Prostate gland (tissue), 2 donors: ENCODE measurements at places on chromosomes 5 and 9. TPM values are rescaled to one million over a fixed set of nuclear protein-coding genes. Genes with fewer than 3 reads are reported as not detected.
A peak's percentile ranks its signal among the peaks of the same experiment; 100 is the strongest.

MEGF10 gene
- 7.9 TPM for total RNA-seq

GFPT2 gene
- total RNA-seq: 14.0 TPM

DNA sequence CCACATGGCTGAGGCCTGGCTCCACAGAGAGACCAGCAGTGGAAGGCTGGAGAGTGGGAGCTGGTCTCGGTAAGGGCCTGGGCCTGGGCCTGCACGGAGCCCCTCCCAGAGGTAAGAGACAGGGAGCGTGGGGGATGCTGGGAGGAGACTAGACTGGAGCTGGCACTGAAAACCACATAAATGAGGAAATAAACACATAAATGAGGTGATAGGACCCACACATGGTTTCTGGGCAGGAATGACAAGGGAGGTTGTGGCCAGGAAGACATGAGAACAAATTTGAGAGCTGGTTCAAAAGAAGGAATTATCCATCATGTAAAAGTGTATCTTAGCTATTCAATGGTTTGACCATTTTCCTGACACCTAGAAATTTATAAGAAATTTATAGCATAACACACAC is 451.7 kb upstream of the DAP start:
- H3K4me1 ChIP-seq: no peaks in the 10 kb centered on the region
- no peaks in the 10 kb centered on the region for H3K27me3 ChIP-seq
- no peak overlapping the region for H3K27ac ChIP-seq
- H3K4me3 ChIP-seq: no peak overlapping the region

- peak; percentile 73 for DNase-seq
- H3K27ac ChIP-seq: peak overlapping the region; percentile 73
- no peak overlapping the region for H3K4me3 ChIP-seq
- no peaks in the 10 kb centered on the region for H3K27me3 ChIP-seq
Observed at GRCh38 chr5:178489271-178489976, 100.8 kb downstream of the COL23A1 start.

GRCh38 chr9:133803028-133803585 is 65.0 kb upstream of the SARDH start:
- no peak overlapping the region for H3K4me3 ChIP-seq
- DNase-seq: no peak
- H3K27ac ChIP-seq: no peak overlapping the region
- H3K27me3 ChIP-seq: no peaks in the 10 kb centered on the region
- no peaks in the 10 kb centered on the region for H3K36me3 ChIP-seq

- no peaks in the 10 kb centered on the region for H3K4me1 ChIP-seq
- H3K27me3 ChIP-seq: no peaks in the 10 kb centered on the region
- no peak for DNase-seq
- H3K27ac ChIP-seq: no peak overlapping the region
- H3K36me3 ChIP-seq: no peaks in the 10 kb centered on the region
Observed at GRCh38 chr5:72837524-72838096, 21.1 kb downstream of the TNPO1 start.

MIER3 gene
- 40.6 TPM for total RNA-seq

- DNase-seq: no peak
- H3K27ac ChIP-seq: no peak overlapping the region
- no peaks in the 10 kb centered on the region for H3K27me3 ChIP-seq
- no peak overlapping the region for H3K4me3 ChIP-seq
- H3K4me1 ChIP-seq: no peaks in the 10 kb centered on the region
Observed at GRCh38 chr9:124442379-124442778, 7.9 kb upstream of the ADGRD2 start.

DNA sequence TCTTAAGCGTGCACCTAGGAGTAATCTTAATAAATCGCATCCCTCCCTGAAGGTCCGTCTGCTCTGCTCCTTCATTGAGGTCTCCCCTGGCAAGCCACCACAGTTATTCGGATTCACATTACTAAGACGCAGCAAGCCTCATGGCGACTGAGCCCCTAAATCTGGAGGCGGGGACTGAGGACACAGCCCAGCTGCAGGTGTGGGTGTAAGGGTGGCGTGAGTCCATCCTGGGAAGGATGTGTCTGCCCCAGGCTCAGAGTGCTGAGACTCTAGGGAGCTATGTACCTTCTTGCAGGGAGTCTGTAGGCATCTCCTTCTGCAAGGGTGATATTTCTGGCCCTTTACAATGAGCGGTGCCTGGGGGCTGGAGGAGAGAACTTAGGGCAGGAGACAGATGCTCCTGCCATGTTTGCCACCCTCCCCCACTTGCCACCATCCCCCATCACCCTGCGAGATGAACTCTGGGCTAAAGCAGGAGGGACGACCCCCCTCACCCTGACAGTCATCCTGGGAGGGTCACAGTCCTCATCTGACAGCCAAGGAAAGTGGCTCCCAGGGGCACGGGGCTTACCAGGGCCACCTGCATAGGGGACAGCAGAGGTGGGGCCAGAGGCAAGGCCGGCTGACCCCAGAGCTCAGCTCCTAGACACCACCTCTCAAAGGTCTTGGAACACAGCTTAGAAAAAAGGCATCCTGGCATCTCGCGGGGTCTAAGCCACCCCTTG is 76.4 kb upstream of the FCN1 start:
- H3K36me3 ChIP-seq: no peaks in the 10 kb centered on the region
- H3K4me3 ChIP-seq: no peak overlapping the region
- no peaks in the 10 kb centered on the region for H3K4me1 ChIP-seq
- no peak overlapping the region for H3K27ac ChIP-seq
- H3K27me3 ChIP-seq: no peaks in the 10 kb centered on the region

TERT gene
- total RNA-seq: not detected

GRCh38 chr5:76715736-76716455 is at the start of gene F2R:
F2R (plus strand) TSS chr5:76716126; CDS start chr5:76716308, 182 bp downstream.
- no peaks in the 10 kb centered on the region for H3K27me3 ChIP-seq
- H3K36me3 ChIP-seq: no peaks in the 10 kb centered on the region
- no peaks in the 10 kb centered on the region for H3K4me1 ChIP-seq
- peak within 1 kb of the TSS; percentile 68 for H3K27ac ChIP-seq
- peak; percentile 20 for DNase-seq
- peak within 1 kb of the TSS; percentile 71 for H3K4me3 ChIP-seq

DNA sequence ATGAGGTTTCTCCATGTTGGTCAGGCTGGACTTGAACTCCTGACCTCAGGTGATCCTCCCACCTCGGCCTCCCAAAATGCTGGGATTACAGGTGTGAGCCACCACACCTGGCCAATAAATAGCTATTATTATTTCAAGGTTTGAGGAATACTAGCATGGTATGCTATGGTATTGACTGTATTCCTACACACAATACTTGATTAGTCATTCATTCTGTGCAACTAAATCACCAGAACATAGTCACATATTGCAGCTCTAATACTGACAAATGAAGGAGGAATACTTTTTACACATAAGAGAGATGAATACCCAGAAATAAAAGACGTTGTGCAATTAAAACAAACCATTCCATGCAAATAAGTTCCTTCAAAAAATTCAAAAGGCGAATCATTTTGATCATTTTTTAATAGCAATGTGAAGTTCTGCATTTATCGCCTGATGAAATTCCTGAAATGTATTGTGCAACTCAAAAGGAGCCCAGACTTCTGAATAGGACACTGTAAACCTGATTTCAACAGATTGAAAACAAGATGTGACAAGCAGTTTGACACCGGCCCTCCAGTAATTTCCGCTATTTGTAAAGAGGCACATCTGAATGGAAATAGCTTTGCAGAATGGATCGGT is 687.4 kb upstream of the SEMA6A start:
- no peaks in the 10 kb centered on the region for H3K27me3 ChIP-seq
- DNase-seq: no peak
- no peaks in the 10 kb centered on the region for H3K36me3 ChIP-seq
- no peak overlapping the region for H3K4me3 ChIP-seq

DNA sequence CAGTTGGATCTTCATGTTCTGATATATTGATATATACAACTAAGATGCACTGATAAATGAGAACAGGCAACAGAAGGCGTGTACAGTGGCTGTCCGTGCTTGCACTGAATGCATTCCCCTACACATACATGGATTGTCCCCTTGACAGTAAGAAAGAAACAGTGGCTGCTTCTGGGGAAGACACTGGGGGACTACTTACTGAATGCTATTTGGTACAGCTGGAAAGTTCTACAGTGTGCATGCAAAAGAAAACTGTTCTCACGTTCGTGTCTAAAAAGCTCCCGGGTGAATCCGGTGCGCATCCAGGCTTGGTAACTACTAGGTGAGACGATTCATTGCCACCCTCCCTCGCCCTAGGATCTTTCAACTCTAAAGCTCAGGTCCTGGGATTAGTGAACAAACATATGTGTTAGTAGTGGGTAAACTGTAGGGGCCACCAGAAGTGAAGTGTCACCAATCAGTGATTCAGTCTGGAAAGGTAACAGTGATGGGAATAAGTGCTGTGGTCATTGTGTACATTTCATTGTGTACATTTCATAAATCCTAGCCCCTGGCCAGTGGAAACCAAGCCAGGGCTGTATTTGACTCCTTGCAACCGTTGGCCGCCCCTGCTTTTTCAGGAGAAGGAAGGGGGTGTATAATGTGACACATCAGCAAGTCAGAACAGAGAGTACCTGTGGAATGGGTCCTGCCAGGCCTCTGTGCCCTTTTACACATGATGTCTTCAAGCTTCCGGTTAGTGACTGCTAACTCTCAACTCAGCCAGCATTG is 46.3 kb upstream of the BOD1 start:
- no peaks in the 10 kb centered on the region for H3K36me3 ChIP-seq
- H3K4me3 ChIP-seq: no peak overlapping the region
- no peak overlapping the region for H3K27ac ChIP-seq
- no peaks in the 10 kb centered on the region for H3K4me1 ChIP-seq
- no peaks in the 10 kb centered on the region for H3K27me3 ChIP-seq
- no peak for DNase-seq

- no peak overlapping the region for H3K27ac ChIP-seq
- no peaks in the 10 kb centered on the region for H3K27me3 ChIP-seq
- H3K4me3 ChIP-seq: no peak overlapping the region
- no peaks in the 10 kb centered on the region for H3K36me3 ChIP-seq
- DNase-seq: no peak
Observed at GRCh38 chr5:129112295-129112694, 17.7 kb downstream of the ISOC1 start.

- DNase-seq: no peak
- H3K27me3 ChIP-seq: no peaks in the 10 kb centered on the region
- H3K4me1 ChIP-seq: no peaks in the 10 kb centered on the region
- H3K36me3 ChIP-seq: no peaks in the 10 kb centered on the region
- H3K27ac ChIP-seq: no peak overlapping the region
Observed at GRCh38 chr5:172186114-172186695, 1.8 kb downstream of the STK10 start.

PDE8B gene
- 25.6 TPM for total RNA-seq

FOXD4L3 gene
- total RNA-seq: not detected

DNA sequence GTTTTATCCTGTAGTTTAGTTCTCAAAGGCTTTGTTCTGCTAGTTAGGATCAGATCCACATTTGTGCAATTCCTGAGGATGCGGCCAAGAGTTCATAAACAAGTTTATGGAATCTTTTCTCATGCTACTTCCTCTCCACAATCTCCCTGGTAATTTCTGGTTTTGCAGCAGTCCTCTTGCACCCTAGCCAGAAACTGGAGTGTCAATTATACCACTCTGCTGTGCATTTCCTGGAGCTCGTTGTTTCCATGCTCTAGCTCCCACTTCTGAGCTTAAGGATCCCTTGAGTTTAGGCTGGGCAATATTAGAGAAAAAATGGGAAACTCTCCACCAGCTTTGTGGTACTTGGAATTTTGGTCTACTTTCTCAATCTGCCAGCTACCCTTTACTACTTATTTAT is 474.7 kb downstream of the DIRAS2 start:
- no peaks in the 10 kb centered on the region for H3K36me3 ChIP-seq
- DNase-seq: no peak
- H3K27me3 ChIP-seq: no peaks in the 10 kb centered on the region
- no peak overlapping the region for H3K4me3 ChIP-seq

GPR21 gene
- not detected for total RNA-seq

DNA sequence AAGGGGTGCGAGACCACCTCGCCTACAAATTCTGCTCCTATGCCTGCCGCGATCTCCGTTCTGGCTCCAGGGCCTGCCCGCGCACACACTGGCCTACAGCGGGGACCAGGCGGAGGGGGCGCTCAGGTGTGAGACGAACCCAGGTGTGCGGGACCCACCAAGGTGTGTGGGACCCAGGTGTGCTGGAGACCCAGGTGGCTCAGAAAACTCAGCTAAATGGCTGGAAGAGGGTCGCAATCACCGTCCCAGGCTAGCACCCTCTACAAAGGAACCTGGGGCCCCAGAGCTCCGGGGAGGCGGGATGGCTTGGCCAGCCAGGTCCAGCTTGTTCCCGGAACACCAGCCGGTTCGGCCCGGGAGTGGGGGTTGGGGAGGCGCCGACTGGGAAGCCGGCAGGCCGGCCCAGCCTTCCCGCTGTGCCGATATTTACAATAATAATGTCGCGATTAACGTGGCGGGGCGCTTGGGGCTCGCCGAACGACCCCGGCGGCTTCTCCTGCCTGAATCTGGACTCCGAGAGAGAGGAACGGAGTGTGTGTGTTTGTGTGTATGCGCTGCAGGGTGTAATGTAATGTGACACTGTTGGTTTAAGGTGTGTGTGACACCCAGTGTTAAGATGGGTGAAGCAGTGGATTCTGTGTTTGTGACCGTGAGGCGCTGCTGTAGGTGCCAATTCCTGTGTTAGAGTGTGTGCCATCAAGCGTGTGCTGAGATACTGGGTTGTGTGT is 1.4 kb downstream of the PCDH1 start:
- H3K27me3 ChIP-seq: no peaks in the 10 kb centered on the region
- peaks cover 3% of the 10 kb centered on the region for H3K4me1 ChIP-seq
- peak overlapping the region; percentile 88 for H3K4me3 ChIP-seq
- H3K36me3 ChIP-seq: no peaks in the 10 kb centered on the region
- peak; percentile 51 for DNase-seq

DNA sequence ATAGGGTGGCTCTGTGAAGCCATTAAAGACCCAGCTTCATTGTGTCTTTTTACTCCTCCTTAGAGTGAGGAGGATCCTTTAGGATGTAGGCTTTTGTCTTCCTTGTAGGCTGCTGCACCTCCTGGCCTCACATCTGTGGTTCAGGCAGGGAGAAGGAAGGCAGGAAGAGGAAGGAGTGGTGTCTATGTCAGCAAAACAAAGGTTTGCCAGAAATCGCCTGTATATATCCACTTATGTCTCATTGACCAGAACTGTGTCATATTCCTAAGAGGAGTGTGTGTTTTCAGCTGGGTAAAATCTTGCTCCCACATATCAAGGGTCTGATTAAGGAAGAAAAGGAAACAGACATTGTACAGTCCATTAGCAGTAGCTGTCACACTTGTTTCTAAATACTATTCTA is 213.8 kb downstream of the ARHGAP26 start:
- H3K27ac ChIP-seq: no peak overlapping the region
- H3K27me3 ChIP-seq: no peaks in the 10 kb centered on the region
- H3K4me3 ChIP-seq: no peak overlapping the region
- no peaks in the 10 kb centered on the region for H3K36me3 ChIP-seq
- peaks cover 19% of the 10 kb centered on the region for H3K4me1 ChIP-seq

GRCh38 chr9:10250219-10250618 is 362.6 kb downstream of the PTPRD start:
- no peaks in the 10 kb centered on the region for H3K36me3 ChIP-seq
- H3K4me3 ChIP-seq: no peak overlapping the region
- no peaks in the 10 kb centered on the region for H3K4me1 ChIP-seq
- H3K27ac ChIP-seq: no peak overlapping the region

- H3K4me1 ChIP-seq: no peaks in the 10 kb centered on the region
- no peak overlapping the region for H3K4me3 ChIP-seq
- no peaks in the 10 kb centered on the region for H3K36me3 ChIP-seq
- H3K27me3 ChIP-seq: no peaks in the 10 kb centered on the region
- DNase-seq: no peak
Observed at GRCh38 chr9:80804873-80805272, 884.5 kb downstream of the TLE1 start.
